ENCODE measurements at places on chromosomes 12 and 14.

DNA sequence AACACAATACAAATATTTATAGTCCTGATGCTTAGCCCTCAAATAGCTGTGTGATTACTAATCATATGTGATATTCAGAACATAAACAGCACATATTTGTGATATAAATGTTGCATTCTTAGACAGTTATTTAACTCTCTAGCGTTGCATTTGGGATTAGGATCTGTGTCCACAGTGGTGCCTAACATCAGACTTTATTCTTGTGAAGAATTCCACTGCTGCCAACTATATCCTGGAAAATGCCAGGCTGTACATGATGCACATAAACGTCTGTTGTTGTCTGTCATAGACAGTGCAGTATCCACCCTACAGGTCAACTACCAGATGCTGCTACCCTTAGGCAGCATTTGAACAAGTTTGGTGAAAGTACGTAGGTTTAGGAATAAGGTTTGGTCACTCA lies 39.0 kb downstream of the SLC38A4 start:
- DNase-seq, result no peak

- no peak for DNase-seq
Observed at GRCh38 chr12:55722948-55723347, 2.8 kb downstream of the RDH5 start.

DNA sequence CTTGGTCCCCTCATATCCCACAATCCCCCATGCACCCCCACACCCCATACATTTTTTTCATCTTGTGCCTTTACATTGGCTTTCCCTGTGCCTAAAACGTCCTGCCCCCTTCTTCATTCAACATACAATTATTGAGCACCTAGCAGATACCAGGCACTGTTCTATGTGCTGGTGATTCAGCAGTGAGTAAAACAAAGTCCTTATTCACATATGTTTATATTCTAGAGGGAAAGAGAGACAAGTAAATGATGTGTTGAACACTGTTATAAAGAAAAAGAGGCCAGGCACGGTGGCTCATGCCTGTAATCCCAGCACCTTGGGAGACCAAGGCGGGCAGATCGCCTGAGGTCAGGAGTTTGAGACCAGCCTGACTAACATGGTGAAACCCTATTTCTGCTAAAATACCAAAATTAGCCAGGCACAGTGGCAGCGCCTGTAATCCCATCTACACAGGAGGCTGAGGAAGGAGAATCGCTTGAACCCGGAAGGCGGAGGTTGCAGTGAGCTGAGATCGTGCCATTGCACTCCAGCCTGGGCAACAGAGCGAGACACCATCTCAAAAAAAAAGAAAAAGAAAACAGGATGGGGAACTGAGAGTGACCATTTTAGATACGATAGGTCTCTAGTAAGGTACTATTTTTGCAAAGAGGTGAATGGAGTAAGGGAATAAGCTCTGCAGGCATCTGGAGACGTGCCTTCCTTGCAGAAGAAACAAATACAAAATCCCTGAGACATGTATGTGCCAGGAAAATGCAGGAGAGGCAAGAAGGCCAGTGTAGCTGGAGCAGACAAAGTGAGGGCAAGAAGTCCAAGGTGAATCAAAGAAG lies 12.2 kb downstream of the SLC7A7 start:
- no peak for DNase-seq

DNA sequence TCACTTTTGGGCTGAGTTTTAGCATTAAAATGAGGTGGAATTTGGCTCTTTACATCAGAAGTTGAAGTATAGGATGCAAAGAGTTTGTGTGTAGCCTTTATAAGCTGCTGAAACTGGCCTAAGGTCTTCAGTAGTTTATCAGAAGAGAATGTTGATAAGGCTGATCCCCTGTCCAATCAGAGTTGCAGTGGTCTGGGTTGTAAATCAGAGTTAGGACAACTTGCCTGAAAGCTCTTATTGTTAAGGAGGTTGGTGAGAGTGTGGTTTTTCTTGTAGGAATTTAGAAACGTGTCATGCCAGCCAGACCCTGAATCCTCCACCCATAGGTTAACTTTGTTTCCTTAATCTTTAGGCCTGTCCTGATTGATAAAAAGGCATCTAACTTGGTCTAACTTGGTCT lies 143.5 kb downstream of the ST8SIA1 start:
- DNase-seq, result no peak

- no peak for DNase-seq
Observed at GRCh38 chr12:53486736-53487487, 12.3 kb downstream of the MAP3K12 start.

GRCh38 chr12:68497107-68497506 lies 113.6 kb upstream of the RAP1B start:
- no peak for DNase-seq

DNA sequence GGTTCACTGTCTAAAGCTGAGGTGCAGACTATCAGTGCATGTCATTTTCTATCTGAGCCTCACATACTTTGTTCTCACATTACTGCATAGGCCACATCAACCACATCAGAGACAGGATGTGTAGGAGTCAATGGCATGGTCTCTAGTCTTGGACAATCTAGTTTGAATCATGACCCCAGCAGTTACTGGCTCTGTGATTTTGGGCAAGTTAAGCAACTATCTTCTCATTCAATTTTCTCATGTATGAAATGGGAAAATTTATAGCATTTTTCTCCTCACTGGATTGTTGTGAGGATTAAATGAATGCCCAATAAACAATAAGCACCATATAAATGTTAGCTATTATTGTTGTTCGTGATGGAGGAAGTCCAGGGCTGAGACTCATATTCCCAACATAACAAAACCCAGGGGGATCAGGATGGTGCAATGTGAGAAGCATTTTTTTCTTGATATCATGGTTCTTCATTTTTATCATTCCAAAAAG lies 432.6 kb downstream of the LRIG3 start:
- DNase-seq, result no peak

DNA sequence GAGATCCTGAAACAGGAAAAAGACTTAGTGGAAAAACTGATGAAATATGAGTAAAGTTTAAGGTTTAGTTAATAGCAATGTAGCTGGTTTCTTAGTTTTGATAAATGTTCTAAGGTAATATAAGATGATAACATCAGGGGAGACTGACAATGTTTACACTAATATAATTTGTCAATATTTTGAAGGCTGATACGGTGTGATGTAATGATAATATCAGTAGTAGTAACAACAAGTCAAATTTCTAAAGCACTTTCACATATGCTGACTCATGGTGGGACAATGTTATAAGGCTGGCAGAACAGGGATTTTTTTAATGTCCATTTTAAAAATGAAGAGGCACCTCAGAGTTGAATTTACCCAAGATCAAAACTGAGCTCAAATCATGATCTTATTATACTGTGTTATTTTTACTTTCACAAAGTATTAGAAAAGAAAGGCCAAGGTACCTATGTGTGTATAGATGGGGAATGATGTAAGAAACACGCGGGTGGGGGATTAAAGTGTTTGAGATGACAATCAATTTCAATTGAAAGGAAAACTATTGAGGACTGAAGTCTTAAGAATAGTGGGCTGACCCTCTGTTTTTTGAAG lies 2.4 kb upstream of the FLRT2 start:
- no peak for DNase-seq

- DNase-seq, result no peak
Observed at GRCh38 chr14:75068294-75069120, 934 bp upstream of the ZC2HC1C start.

GRCh38 chr12:115051378-115051777 lies 367.4 kb upstream of the TBX3 start:
- DNase-seq, result no peak

GRCh38 chr12:89126712-89127111 lies 225.6 kb downstream of the DUSP6 start:
- no peak for DNase-seq

- DNase-seq, result no peak
Observed at GRCh38 chr12:7072035-7072434, 11.5 kb downstream of the C1S start.

- no peak for DNase-seq
Observed at GRCh38 chr12:6528539-6529235, 5.6 kb upstream of the GAPDH start.

GRCh38 chr14:65007202-65007601 lies 20.5 kb downstream of the FNTB start:
- no peak for DNase-seq

DNA sequence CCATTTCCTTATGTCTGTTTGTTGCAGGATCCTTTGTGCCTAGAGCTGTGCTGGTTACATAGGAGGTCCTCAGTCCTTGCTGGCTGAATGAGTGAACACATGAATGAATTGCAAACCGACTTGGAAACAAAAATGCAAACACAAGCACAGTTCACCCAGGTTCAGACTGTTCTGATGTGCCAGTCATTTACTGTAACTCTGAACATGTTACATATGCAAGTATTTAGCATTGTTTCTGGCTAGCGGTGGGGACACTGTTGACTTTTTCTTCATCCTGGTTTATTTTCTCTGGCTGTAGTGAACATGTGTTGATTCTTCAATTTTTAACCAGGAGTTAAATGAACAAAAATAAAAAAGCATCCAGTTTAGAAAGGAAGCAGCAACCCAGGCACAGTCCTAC lies 33.4 kb downstream of the TSPAN9 start:
- DNase-seq, result no peak

Measured in NCI-H1417 treated with DMSO at 0.1 percent for 48 hours (cell line).